Thymus (tissue), 14 donors: ENCODE measurements at places on chromosomes 7 and 10.

- DNase-seq: no peak
Measured at GRCh38 chr10:662223-662605, 27.3 kb downstream of the DIP2C start.

DNA sequence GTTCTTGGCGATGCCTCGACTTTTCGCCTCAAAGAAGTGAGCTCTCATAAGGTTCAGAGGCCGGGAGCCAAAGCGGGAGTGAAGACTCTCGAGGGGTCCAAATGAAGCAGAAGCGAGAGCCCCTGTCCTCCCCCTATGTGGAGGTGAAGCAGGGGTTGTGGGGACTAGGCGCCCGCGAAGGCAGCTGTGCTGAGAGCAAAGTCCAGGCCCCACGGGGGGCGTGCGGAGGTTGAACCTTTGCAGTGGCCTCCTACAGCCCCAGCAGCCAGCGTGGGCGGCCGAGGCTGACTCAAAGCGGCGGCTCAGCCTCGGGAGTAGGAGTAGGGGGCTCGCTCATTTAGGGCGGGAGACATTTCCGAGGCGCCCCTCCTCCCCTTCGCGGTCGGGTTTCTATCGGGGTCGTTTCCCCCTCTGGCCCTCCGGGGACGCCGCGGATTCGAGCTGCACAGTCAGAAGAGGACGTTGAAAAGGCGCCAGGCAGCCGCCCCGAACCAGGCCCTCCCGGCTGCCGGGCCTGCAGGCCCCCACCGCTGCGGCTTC, 553 bp upstream of the ADD3 start:
- DNase-seq: no peak

GRCh38 chr7:1665549-1666316, 4.3 kb upstream of the ELFN1 start:
- no peak for DNase-seq

- DNase-seq: no peak
Measured at GRCh38 chr7:282621-283020, 7.3 kb upstream of the FOXL3 start.

GRCh38 chr7:28165961-28166955, 14.3 kb downstream of the JAZF1 start:
- DNase-seq: no peak

GRCh38 chr10:33099748-33100147, 141.7 kb upstream of the ITGB1 start:
- no peak for DNase-seq

DNA sequence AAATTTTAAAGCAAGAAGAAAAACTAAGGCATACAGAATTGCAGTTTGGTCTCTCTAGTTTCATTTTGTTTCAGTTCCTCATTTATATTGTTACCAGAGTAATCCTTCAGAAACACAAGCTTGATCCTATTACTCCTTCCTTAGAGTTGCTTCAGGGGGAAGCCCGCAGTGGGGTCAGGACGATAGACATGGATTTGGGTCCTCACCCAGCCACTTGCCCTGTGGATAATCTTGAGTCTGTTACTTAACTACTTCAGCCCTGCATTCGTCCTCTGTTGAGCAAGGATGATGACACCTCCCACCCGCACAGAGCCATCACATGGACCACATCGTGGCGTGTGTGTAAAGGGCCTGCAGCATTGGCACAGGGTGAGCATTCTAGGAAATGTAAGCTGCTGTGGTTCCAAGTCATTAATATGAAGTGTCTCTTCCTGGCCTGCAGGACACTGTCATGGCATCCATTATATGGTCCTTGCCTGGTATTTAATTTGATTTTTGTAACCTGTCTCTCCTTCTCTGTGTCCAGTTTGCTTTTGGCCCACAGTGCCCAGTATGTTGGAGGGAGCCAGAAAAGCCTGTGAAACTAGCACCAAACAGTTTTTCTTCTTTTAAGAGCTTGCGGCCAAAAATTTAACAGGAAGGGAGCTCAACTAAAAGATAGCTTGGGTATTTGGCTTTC, 111.2 kb downstream of the EEPD1 start:
- no peak for DNase-seq

DNA sequence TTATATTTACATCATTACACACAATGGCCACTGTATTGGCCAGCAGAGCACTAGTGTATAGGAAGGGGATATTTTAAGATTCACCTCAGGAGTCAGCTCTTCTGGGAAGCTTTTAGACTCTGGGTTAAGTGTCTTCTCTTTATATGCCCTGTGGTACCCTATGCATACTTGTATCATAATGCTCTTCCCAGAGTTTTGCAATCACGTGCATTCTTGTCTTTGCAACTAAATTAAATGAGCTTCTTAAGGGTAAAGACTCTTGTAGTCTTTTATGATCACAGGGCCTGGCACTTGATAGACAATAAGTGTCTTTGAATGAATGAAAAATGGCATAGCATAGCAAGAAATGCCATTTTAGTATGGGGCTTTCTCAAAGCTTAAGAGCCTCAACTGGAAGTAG, 35.4 kb upstream of the ARMS2 start:
- DNase-seq: no peak

DNA sequence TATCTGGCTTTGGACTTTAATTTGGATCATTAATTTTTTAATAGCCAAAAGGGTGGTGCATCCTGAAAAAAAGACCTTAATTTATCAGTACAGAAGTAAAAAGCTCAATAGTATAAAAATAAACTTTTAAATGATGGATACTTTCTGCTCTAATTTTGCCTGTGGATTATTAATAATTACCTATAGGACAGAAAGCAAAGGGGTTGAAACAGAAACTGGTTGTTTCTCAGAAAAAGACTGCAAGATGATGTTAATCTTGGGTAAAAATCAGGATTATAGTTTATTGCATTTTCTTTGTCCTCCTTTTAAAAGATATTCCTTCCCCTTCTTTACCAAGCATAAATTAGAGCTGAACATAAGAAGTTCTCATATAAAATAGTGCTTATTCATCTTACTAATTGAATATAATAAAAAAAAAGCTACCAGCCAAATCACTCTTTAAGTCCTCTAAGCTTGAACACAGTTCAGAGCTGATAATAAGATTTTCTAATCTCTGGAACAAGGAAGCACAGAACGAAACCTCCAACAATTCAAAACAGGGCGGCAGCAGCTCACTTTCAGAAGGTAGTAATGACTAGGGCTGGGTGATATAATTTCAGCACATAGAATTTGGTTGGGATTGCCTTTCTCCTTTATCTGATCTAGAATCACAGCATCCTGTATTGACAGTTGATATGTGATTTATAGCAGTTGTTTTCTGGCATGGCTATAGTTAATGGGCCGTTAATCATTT, 8.1 kb upstream of the GPR85 start:
- no peak for DNase-seq

DNA sequence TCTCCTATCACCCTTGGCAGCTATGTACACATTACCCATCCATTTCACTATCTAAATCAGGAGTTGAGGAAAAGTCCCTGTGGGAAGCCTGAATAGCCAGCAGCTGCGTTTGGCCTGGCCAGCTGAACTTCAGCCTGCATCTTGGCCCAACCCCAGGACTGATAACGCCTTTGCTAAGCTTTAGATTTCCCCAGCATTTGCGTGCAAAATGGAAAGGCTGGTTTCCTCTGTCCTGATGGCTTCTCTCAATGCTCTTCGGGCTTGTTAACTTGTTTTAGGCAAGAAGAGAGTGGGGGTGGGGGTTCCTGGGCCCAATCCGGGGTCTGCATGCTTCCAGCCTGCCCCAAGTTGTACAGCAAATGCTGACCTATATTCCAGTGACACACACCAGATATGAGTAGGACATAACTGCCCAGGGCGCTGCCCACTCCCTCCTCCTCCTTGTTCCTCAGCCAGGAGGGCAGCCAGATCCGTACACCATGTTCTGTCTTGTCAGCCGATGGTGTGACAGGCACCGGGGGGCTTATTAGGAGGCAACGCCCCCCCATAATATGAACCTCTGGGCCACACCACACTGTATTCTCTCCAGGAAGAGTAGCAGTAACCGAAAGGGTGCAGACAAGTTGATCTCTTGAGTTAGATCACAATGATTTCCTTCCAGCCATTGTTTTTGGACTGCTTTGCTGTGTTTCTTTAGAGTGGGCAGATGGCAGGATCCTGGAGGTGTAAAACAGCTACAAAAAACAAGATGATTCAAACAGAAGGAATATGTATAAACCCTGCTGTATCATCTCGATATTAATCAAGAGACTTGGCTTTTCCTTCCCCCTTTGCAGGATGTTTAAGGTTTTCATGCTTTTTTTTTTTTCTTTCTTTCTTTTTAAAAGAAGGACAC, 339.0 kb downstream of the RNLS start:
- no peak for DNase-seq

- DNase-seq: no peak
Measured at GRCh38 chr10:58955615-58956014, 220.8 kb upstream of the PHYHIPL start.

DNA sequence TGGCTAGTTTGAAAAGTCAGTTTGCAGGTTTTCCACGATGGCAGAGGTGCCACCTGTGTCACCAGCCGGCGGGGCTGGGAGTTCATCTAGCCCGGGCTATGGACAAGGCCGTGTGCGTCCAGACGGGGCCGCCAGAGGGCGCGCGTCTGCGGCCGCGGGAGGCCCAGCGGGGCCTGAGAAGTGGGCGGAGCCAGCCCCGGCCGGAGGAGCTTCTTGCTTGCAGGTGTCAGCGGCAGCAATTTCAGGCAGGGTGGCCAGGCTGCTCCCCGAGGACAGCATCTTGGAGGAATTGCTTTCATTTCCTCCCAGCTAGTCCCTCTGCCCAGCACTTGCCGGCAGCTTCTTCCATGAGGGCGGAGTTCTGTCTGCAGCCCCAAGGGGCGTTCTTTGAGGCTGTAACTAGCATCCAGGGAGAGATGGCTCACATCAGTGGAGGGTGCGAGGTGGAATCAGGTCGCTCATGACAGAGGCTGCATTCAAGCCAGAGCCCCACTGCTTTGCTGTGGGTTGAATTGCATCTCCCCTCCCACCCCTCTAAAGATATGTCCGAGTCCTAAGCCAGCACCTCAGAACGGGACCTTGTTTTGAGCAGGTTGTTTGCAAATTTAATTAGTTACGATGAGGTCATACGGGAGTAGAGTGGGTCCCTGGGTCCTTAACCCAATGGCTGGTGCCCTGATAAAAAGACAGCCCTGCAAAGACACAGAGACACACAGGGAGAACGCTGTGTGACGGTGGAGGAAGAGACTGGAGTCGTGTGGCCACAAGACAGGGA, 85.9 kb upstream of the MKI67 start:
- DNase-seq: peak; percentile 86

- no peak for DNase-seq
Measured at GRCh38 chr7:132703742-132704141, 127.5 kb upstream of the PLXNA4 start.

DNA sequence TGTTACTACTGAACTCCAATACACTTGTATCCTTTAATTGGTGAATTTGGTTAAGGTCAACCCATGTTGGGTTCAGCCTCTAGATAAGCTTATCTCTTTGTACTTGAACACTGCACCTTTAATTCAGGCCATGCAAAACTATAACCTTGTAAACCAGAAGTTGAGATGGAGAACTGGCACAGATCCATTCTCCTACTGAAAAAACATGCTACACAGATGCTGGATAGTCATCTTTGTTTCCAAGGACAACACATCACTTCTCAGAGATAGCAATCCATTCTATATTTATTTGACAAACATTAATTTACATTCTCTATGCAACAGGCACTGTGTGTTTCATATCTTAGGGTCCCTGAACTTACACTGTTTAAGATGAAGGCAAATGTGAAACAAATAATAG, 2.9 kb upstream of the CDK14 start:
- DNase-seq: no peak

DNA sequence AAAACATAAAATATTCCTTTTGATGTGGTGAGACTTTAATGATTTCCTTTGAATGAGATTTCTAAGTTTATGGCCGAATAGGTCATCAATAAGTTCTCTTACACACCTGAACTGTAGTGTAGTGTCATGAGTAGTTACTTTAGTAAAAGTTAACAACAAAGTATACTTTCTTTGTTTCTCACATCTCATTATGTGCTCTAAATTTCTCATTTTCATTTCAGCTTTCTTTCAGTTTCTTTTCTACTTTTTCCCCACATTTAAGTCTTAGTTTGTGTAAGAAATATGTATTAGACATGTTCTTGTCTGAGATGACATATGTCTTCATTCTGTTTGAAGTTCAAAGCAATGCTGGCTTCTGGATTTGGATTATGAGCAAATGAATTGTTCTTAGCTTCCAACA, 348.1 kb downstream of the ANKRD7 start:
- no peak for DNase-seq

- DNase-seq: no peak
Measured at GRCh38 chr10:110502851-110503301, 5.2 kb downstream of the DUSP5 start.

- no peak for DNase-seq
Measured at GRCh38 chr7:120856621-120857352, 1.2 kb downstream of the TSPAN12 start.

- DNase-seq: no peak
Measured at GRCh38 chr10:133255323-133255722, 17.7 kb downstream of the VENTX start.

GRCh38 chr10:65423043-65423442, 1502.8 kb upstream of the LRRTM3 start:
- DNase-seq: no peak

DNA sequence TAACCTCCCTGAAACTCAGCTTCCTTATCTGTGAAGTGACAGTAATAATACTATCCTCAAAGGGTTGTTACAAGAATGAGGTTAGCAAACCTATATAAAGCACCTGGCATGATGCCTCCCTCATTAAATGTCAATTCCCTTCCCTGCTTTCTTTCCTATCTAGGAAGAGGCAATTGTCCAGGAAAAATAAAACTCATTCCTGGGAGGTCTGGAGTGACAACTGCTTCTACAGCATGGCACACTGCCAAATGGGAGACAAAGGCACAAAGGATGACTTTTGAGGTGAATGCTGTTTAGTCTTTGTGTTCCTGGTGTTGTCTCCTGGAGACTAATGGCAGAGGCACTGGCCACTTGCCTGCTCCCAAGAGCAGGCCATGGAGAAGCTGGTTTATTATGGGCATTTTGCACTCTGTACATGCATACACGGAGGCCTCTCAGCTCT, 32.2 kb upstream of the PDE1C start:
- DNase-seq: no peak

DNA sequence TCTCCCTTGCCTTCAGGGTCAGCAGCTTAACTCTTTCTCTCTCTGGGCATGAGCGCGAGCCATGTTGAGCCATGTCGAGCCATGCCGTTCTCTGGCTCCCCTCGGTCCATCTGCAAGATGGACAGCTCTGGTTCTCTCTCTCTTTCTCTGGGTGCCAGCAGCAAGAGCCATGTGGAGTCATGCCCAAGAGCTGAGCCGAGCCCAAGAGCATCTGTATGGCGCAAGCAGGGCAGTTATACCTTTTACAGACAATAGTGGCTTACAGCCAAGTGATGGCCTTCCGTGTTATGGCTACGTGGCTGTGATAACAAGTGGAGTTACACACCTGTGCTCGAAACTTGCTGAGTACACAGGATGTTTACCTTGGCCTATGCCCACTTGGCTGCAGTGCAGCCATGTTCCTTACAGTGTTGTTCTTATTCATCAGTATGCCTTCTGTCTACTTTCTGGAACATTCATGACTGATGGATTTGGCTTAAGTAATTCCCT, 327.7 kb downstream of the GLRX3 start:
- no peak for DNase-seq

GRCh38 chr10:126663328-126663727, 7.2 kb downstream of the C10orf90 start:
- DNase-seq: no peak

GRCh38 chr7:51230723-51231122, 85.9 kb downstream of the COBL start:
- DNase-seq: no peak

- DNase-seq: peak; percentile 1
Measured at GRCh38 chr10:132774902-132775863, 10.8 kb downstream of the NKX6-2 start.
